ENCODE measurements at places on chromosomes 3 and 15.

DNA sequence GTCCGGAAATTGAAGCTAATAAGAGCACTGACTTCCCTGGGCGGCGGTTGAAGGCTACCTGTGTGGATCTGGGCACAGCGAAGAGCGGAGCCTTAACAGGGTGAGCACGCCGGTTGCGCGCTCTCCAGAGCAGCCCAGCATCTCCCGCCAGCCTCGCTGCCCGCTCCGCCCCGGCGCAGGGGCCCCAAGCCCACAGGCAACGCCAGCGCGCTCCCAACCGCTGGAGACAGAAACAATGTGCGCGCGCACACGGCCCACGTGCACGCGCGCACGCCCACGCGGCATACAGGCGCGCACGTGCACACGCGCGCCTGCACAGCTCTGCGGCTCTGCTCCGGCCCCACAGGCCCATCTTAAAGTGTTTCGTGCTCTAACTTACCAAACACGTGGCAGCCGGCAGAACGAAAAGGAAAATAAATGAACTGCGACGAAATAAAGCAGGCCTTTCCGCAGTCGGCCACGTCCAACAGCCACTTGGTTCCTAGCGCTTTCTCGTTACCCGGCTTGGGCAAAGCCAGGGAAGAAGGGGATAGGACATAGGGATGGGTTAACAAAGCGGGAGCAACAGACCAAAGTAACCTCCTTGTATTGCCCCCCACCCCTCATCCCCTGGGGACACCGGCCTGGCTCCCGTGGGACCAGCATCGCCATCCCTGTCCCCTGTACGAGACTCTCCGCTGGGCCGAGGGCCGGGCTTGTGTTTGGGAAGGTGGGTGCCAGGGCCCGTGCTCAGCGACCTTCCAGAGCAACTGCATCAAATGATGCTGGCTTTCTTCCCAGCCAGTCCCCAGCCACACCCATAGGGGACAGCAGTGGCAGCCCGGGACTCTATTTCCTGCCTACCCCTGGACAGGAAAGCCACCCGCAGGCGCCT lies 203.7 kb downstream of the ABHD5 start:
- DNase-seq = no peak

- DNase-seq = no peak
Measured at GRCh38 chr15:100190675-100191074, 151.1 kb downstream of the ADAMTS17 start.

- no peak for DNase-seq
Measured at GRCh38 chr15:96360581-96361308, 30.2 kb downstream of the NR2F2 start.

DNA sequence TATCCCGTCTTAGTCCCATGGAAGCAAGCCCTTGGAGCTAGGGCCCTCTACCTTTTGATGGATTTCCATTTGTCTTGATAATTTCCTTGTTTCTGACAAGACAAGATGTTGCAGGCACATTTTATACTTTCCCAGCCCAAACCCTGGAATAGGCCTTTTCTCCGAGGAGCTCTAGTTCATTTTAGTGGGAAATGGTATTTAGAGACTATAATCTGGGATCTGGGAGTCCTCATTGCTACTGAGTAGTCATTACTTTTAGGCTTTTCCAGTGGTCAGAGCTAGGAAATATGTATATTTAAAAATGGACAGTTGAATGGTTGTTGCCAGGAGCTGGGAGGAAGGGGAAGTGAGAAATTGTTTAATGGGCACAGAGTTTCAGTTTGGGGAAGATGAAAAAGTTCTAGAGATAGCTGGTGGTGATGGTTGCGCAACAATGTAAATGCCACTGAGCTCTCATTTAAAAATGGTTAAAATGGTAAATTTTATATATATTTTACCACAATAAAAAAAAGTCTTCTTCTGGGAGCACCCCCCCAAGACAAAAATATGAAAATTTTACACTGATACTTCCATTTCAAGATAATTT lies 31.6 kb downstream of the MLH1 start:
- DNase-seq = no peak

- DNase-seq = no peak
Measured at GRCh38 chr3:45597171-45597570, 2.6 kb downstream of the LIMD1 start.

- DNase-seq = no peak
Measured at GRCh38 chr3:20511863-20512505, 326.0 kb upstream of the SGO1 start.

DNA sequence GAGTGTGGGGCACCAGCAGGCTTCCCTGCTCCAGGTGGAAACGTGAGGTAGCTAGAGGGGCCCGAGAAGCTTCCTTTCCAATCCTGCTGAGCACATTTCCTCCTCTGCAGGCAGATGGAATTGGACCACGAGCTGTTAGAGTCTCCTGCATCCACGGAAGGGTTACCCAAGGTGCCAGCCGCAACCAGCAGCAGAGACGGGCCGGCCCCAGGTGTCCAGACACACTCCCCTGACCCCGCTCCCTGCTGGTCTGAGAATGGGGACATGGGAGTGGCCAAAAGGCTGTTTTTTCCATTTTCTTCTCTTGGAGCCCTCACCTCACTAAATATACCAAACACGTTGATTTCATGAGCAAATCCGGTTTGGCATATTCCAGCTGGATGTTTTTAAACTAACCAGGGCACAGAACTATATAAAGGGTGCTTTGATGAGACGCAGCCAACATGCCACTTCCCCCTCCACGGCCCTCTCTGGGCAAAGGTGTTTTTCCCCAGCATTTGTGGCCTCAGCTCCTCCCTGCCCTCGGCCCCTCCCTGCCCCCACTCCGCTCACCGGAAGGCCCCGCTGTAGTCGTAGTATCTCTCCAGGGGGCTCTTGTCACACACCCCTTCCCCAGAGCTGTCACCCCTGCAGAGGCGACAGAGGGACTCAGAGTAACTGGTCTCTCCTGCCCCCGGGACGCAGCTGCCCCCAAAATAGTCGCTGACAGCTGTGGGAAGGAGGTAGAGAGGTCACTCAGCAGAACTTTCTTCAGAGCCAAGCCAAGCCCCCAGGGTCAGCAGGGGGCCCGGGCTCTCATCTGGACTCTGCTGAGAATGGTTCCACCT lies 7.0 kb downstream of the MELTF start:
- DNase-seq = no peak

- no peak for DNase-seq
Measured at GRCh38 chr3:15307580-15307979, 24.8 kb downstream of the SH3BP5 start.

DNA sequence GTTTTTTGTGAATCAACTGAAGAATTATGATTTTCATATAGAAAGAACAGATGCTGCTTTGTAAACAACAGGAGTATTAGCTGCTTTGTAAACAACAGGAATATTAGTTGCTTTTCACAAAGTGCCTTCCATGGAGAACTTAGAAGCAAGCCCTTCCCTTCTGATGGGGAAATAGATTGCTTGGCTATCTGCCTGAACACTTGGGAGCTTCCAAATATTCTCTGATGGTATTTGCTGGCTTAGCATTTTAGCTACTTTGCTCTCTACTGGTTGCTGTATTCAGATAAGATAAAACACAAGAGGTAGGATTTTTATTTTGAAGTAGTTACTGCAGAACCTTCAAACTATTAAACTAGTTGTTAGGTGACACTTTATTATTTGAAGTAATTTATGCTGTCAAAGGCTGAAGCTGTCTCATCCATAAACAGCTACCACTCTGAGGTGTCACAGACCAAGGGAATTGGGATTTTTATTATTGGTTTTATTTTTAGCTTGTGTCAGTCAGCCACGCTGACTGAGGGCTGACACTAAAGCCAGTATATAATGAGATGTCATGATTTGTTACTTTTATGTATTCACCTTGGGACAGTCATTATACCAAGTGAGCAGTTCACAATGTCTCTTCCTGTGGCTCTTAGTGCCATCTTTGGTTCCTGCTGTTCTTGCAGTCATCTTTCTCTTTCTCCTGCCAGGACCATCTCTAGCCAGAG lies 50.0 kb downstream of the ZIC1 start:
- no peak for DNase-seq

GRCh38 chr3:38137615-38138348 lies 679 bp upstream of the MYD88 start:
- no peak for DNase-seq

GRCh38 chr15:64284042-64284441 lies 71.9 kb downstream of the CSNK1G1 start:
- no peak for DNase-seq

DNA sequence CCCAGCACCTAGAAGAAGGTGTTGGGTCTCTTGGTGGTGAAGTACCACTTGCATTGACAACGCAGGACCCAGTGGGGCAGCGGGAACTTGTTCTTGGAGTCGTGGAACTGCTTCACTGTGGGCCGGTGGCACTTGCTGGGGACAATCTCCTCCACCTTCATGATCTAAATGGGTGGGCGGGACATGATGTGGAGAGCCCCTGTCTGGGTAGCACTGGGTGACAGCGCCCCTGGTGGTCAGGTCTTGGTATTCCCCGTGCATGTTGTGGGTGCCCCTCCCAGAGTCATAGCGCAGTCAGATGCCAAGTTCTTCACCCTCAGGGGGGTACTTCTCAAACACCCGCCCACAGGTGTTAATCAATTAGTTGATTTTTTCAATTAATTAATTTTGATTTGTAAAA lies 60.2 kb downstream of the AGBL1 start:
- DNase-seq = no peak

- DNase-seq = no peak
Measured at GRCh38 chr3:11589706-11590105, 54.0 kb downstream of the VGLL4 start.

- DNase-seq = no peak
Measured at GRCh38 chr15:91665212-91665611, 188.3 kb upstream of the SLCO3A1 start.

GRCh38 chr15:65376767-65377104 lies 1.1 kb downstream of the IGDCC3 start:
- no peak for DNase-seq

DNA sequence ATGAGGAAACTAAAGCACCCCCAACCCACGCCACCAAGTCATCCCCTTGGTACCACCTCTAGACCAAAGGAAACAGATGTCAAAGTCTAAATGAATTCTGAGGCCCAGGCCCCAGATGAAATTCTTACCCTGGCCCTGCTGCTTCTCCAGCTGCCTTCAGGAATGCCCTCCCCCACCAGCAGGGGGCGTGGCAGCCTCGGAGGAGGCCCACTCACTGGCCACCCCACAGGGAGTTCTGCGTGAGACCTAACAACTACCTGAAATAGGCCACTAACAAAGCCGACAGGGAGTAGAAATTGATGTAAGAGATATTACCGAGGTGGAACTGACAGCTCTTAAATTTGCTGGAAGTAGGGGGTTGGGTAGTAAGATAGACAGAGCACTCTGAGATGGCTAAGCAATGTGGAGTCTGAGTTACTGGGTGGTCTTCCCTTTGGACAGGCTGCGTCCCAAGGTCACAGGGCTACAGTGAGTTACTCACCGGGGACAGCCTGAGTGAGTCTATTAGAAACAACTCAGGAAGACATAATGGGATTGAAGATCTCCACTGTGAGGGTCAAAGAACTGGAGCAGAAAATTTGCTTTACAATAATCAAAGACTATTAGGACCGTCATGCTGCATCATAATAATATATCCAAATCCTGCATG lies 240.7 kb downstream of the SHOX2 start:
- DNase-seq = peak; percentile 27

DNA sequence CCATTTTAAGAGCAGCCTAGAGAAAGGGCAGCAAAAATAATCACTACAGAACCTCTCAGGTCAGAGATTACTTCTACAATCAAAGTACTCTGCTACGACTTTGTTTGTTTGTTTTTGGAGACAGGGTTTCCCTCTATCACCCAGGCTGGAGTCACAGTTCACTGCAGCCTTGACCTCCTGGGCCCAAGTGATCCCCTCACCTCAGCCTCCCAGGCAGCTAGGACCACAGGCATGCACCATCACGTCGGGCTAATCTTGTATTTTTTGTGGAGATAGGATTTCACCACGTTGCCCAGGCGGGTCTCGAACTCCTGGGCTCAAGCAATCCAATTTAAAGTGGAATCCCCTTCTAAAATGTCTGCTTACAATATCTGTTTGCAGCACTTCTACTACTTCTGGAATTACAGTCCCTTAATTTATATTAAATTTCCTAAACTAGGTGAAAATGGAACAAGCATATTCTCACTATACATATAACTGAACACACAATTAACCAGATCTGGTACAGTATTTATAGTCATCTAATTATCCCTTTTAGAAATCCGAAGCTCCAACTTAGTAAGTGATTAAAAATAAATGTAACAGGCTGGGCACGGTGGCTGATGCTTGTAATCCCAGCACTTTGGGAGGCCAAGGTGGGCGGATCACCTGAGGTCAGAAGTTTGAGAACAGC lies 4.4 kb downstream of the UACA start:
- DNase-seq = no peak

- no peak for DNase-seq
Measured at GRCh38 chr15:59549301-59550185, 62.0 kb upstream of the GCNT3 start.

DNA sequence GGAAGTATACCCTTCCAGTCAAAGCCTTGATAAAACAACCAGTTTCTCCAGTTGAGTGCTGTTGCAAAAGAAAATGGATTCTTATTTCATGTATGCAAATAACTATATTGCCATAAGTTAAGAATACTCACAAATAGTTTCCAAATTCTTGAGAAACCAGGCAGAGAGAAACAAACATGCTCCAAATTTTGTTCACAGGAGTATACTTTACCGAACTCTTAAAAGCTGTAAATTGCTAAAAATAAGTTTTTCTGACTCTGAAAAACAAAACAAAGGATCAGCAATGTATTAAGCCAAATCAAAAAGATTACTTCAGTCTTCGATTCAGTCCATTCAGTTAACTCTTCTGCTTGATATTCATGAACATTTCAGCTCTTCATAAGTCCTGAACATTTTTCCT lies 646.5 kb downstream of the MCTP2 start:
- DNase-seq = no peak

DNA sequence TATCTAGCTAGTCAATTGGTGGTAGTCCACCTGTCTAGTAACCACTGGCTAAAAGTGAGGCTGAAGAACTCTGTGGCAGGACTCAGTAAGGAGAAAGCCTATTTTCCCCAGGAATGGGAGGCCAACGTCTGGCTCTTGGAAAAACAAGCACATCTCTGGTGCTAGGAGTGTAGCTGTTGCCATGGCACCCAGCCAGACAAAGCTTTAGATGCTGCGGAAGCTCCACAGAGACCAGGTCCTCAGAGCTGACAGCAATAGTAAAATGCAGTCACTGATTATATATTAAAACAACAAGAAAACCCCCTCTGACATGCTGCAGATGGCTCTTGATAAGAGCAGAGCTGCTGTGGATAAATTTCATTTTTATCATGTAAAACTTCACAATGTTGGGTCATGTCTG lies 124.9 kb upstream of the STRIT1 start:
- no peak for DNase-seq

DNA sequence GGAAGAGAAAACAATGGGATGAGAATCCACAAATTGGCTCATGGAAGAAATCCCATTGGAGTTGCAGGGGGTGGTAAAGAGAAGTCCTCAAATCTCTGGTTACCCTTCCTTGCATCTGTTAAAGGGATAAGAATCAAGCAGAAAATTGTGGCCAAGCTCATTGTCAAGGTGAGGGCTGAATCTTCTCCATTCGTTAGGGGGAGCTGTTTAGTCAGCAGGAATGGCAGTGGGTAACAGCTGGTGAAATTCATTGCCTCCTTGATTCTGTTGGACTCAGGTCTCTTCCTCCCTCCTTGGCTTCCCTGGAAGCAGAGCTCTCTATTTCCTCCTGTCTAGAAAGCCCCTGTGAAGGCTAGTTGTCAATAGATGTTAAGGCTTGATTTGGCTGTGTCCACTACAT lies 343.1 kb upstream of the SEMA6D start:
- DNase-seq = no peak

Measured in CD4-positive, alpha-beta T cell treated with Interleukin-4 for 4 hours (primary cell).